NCI-H774 (cell line): ENCODE measurements at places on chromosomes 12 and 14.

GRCh38 chr14:39097159-39097558 lies 5.9 kb downstream of the SEC23A start:
- DNase-seq: no peak

DNA sequence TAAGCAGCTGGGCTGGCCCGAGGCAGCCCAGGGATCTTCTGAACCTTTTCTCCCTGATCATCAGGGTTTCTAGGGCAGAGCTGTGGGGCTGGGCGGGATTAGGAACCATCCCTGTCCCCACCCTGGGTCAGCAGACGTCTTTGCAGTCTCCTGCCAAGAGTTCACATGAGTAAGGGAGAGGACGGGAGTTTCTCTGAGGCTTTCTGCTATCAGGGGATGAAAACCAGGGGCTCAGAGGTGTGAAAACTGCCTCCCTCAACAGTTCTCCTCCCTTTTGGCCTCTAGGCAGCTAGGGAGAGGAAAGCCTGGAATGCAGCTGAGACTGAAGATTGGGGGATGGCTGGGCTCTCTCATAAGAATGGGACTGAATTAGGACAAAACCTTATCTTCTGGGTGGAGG lies 7.9 kb downstream of the ZNF385A start:
- no peak for DNase-seq

DNA sequence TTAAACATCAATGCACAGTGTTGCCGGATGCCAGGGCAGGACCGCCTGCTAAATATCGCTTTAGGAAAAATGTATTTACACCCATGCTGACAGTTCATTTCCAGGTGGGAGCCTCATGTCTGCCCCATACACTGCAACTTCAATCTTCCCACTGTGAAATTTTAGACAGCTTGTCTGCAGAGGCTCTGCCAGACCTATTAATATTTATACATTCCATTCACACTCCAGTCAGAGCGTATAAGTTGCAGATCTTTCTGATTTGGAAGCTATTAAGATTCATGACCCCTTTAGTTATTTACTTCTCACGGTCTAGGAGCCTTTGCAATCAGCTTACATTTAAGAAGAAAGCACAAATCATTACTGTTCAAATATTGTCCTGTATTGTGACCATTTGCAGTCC lies 357.4 kb downstream of the ATP23 start:
- DNase-seq: no peak

DNA sequence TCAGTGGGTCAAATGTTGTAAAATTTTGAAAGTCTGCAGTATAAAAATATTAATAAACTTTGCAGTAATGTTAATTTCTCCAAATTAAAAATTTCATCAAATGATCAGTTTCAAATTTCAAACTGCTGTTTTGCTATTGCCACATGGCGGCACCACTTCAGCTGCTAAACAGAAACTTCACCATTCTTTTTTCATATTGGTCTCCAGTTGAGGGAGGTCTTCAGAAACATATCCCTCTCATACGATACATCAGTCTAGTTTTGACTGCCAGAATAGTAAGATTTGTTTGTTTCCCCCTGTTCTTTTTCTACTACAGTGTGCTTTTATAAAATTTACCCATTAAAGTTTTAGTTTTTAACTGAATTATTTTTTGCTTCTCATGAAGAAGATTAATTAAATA lies 4.2 kb upstream of the TRHDE start:
- no peak for DNase-seq

GRCh38 chr12:30692470-30692869 lies 3.2 kb downstream of the IPO8 start:
- DNase-seq: no peak

DNA sequence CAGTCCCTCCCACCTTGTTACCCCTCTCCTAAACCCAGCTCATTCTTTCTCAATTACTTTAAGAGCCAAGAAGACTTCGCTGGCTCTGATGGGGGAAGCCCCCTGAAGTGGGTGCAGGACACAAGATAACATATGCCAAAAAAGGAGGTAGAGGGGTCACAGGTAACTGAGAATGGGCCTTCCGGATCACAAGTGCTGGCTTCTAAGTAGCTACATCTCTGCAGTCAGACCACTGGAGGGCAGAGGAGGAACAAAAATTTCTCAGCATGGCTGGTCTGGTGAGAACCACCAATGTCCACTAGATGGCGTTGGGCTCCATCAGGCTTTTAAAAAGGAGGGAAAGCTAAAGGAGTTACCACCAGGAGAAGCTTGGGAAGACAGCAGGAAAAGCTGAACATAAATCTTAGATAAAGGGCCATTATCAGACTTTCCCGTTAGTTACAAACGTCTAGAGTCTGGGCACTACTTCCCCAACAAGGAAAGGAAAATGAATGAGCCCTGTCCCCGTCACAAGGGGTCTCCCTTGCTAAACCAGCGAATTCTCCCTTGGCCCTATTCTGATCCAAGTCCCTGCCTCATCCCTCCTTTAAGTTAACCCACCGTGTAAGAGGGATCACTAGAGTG lies 11.6 kb upstream of the CDH24 start:
- DNase-seq: no peak

- no peak for DNase-seq
Observed at GRCh38 chr14:99854831-99855230, 61.6 kb downstream of the EML1 start.

- no peak for DNase-seq
Observed at GRCh38 chr12:47111392-47111778, 31.6 kb upstream of the AMIGO2 start.

- DNase-seq: no peak
Observed at GRCh38 chr12:105166736-105167135, 59.2 kb downstream of the WASHC4 start.

DNA sequence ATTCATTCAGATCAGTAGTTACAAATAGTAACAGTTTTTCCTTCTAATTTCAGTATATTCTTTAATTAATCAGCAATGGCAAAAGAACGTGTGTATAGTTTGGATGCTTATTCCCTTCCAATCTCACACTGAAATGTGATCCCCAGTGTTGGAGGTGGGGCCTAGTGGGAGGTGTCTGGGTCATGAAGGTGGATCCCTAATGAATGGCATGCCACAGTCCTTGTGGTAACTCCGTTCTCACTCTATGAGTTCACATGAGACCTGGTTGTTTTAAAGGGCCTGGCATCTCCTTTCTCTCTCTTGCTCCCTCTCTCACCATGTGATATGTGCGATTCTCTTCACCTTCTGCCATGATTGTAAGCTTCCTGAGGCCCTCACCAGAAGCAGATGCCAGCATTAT lies 18.9 kb upstream of the SYNDIG1L start:
- DNase-seq: no peak

DNA sequence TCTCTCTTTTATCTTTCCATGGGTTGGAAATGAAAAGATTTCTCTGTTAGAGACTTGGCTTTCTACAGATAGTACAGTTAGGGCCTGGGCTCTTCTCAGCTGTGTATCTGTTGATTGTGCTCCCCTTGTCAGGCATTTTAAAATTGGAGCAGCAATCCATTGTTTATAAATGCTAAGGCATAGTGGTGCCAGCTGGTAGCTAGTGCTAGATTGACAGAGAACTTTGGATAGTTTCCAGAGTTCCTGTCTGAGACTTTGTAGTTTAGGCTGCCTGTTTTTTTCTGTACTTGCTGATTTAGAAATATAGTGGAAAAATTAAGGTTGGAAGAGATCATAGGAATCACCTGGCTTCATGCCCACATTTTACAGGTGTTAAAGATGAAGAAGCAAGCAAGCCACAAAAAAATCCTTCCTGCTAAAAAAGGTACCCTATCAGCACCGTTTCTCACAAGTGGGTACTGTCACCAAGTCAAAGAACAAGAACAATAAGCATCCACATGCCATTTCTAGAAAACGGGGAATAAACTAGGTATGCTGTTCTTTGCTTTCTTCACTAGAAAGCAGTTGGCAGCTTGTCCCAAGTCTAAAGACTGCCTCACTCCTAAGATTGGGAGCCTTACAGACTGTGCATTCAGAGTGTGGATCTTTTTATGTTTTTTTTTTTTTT lies 6.2 kb downstream of the TTLL5 start:
- DNase-seq: no peak

DNA sequence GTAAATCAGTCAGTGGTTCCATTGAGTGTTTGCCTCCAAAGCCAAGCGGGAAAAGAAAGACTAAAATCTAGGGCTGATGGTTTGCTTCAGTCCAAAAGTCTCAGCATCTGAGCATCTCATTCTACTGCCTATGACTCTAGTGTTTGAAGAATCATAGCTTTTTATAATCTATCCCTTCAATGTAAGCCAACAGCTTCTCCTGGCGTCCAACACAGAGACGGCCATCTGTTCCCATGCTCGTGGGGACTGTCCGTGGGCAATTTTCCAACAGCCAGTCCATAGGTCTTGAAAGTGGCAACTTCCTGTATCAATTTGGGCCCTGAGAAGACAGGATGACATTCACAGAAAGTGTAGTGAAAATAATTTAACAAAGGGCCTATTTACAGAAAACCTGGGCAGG lies 544.4 kb upstream of the TMEM132C start:
- no peak for DNase-seq

DNA sequence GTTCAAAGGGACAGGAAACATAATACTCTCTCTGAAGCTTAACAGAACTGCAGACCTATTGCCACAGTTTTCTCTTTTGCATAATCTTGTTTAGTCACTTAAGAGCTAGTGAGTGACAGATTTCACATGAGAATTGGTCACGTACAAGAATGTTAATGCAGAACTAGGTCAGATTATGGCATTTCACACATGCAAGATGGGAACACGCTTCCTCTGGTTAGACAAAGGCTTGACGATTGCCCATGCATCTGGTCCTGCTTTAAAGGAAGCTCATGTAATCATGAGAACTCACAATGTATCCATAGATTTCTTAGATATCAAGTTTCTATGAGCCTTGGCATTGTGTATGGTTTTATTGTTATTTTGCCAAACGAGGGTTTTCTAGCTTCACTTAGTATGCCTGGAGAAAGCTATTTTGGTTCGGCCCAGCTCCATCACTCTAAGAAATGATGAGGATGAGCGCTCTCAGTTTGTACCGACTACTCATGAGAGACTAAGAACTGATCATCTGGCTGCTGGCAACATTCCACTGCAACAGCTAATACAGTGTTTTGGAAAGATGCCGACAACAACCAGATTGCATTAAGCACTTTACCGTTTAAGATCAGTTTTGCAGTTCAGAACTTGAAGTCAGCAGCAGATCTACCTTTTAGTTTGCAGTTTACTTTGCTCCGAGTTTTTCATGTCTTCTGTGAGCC lies 380.0 kb downstream of the DIO2 start:
- DNase-seq: no peak

- no peak for DNase-seq
Observed at GRCh38 chr14:100446572-100446971, 123.4 kb downstream of the SLC25A47 start.

GRCh38 chr12:7369274-7369729 lies 65.4 kb downstream of the ACSM4 start:
- DNase-seq: peak; percentile 56

DNA sequence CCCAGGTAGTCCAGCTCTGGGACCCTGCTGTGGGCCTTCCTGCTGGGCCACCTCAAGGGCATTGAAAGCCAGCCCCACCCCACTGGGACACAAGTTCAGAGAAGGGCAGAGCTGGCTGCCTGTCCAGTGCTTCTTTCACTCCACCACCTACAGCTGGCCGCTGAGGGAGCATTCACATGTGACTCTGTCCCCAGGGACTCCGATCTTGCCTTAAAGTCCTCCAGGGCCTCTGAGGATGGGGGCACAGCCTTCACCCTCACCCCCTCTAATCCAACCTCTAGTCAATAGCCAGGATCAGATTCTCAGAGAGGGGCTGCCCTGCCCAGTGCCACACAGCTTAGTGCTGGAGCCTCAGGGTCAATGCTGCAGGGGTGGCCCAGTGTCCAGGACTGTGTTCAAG lies 5.0 kb upstream of the CYP46A1 start:
- DNase-seq: no peak

- DNase-seq: no peak
Observed at GRCh38 chr12:111494676-111495075, 89.0 kb downstream of the SH2B3 start.

DNA sequence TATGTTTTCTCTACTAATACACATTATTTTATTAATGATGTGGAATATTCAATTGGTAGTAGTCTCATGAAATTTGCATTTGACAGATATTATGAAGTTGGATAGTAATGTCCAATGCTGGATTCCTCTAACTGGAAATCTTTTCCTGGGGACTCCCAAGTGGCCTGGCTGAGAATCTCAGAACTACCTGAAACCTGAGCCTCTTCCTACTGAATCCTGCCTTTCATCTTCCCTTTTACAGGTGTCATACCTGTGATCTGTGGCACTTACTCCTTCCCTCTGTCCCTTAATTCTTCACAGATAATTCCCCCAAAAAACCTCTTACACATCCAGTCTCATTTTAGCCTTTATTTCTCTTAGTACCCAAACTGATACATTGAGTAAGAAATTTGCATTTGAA lies 89.7 kb upstream of the MYF6 start:
- no peak for DNase-seq

DNA sequence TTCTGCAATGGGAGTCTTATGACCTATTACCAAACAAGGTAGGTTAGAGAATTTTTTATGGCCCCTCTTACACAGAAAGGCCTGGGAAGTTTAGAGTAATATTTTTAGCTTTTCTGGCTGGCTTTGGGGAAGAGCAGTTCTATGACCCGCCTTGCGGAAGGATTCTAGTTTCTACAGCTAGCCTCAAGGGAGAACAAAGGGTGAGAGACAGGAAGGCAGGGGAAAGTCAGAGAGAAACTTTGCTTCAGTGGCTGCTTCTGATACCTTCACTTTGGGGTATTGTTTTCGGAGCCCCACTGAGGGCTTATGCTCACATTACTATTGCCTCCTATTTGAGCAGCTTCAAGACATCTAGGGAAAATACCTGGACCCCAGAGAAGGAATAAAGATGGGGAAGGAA lies 80.7 kb upstream of the NUDT4 start:
- no peak for DNase-seq

- DNase-seq: no peak
Observed at GRCh38 chr14:75980856-75981255, 939 bp downstream of the TGFB3 start.

- no peak for DNase-seq
Observed at GRCh38 chr12:6208130-6208529, 7.9 kb downstream of the CD9 start.

DNA sequence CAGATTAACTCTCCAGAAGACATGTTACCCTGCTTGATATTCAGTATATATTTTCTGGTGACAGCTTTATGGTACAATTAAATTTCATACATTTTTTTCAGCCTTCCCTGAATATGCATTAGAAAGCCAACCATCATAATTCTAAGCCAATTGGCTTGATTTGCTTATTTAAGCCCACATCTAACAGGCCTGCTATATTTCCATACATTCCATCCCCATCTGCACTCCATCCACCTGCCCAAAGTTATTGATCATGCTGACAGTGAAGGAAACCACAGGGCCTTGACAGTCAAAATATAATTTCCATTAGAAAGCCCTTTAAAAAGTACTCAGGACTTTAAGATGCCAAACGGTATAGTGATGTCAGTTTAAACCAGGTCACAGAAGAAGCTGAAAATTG lies 164.3 kb downstream of the GXYLT1 start:
- DNase-seq: no peak

DNA sequence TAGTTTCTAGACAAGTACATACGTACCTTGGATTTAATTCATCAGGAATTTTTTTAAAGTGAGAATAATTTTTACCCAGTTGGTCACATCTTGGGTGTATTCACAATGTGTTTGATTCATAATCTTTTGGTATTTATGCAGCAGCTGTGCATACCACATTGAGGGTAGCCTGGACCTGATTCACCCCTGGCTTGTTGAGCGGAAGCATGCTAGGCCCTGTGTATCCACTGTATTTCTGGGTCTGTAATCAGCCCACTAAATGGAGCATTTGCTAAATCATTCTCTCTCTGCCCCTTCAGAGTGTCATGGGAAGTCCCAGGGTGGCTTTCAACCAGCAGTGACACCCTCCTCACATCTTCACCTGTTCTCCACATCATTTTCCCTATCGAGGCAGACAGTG lies 203.8 kb upstream of the RGS6 start:
- DNase-seq: no peak
